ENCODE measurements at places on chromosomes 1 and 21. TPM values are rescaled to one million over a fixed set of nuclear protein-coding genes. Genes with fewer than 3 reads are reported as not detected.

Gene NR1I3
- not detected for polyA plus RNA-seq

- DNase-seq, result no peak
These were observed 7.9 kb upstream of the OPRD1 start for GRCh38 chr1:28804071-28804470.

- no peak for DNase-seq
These were observed 142.0 kb upstream of the PDE4B start for GRCh38 chr1:65650682-65651081.

DNA sequence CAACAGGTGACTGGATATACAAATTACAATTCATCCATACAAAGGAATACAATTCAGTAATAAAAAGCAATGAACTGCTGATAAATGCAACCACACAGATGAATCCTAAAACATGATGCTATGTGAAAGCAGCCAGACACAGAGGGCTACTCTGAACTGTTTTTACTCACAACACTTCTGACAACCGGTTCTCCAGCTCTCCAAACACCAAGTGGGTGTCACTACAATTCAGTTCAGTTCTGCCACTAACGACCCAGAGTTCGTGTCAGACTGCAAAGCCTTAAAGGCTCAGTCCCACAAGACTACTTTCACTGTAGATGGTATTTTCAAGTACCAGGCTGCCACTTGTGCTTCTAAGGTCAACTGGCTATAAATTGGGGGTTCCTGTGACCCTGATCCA, 119.4 kb downstream of the SLC16A1 start:
- DNase-seq, result no peak

Gene PLA2G2C
- polyA plus RNA-seq, result not detected

GRCh38 chr1:39795651-39796050, 7.0 kb upstream of the BMP8B start:
- no peak for DNase-seq

Gene FCRLA
- polyA plus RNA-seq, result not detected

All from naive thymus-derived CD8-positive, alpha-beta T cell (primary cell).